Stimulated activated CD8-positive, alpha-beta memory T cell treated with anti-CD3 and anti-CD28 coated beads, Interleukin-12 subunit alpha, Interleukin-12 subunit beta, amount 100 ng/mL, for 4 hours (primary cell): ENCODE measurements at places on chromosomes 13 and 19.

DNA sequence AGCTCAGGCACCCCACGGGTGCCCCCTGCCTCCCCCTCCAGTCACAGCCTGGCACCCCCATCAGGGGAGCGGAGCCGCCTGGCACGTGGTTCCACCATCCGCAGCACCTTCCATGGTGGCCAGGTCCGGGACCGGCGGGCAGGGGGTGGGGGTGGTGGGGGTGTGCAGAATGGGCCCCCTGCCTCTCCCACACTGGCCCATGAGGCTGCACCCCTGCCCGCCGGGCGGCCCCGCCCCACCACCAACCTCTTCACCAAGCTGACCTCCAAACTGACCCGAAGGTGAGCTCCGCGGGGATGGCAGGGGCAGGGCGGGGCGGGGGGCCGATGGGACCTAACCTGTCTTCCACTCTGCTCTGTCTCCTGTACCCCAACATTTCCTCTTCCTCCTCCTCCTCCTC lies 25.0 kb downstream of the CKM start:
- no peak for DNase-seq

DNA sequence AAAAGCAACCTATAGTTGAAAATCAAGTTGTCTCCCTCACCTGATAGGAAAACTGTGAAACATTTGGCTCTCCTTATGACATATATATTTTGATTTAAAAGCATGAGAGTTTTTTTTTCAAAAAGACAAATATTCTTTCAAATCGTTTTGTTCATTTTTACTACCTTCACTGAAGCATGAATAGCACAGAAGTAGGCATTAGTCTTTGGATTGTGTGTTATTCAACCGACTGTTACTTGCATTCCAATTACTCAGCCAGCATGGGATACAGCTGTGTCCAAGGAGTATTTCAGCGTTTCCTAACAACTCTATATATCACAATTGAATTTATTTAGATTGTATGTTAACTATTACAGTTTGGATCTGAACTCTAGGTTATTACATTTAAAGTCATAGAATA lies 135.2 kb downstream of the PCDH9 start:
- DNase-seq = no peak

- DNase-seq = no peak
Measured at GRCh38 chr13:46490129-46490528, 62.8 kb upstream of the LRCH1 start.

DNA sequence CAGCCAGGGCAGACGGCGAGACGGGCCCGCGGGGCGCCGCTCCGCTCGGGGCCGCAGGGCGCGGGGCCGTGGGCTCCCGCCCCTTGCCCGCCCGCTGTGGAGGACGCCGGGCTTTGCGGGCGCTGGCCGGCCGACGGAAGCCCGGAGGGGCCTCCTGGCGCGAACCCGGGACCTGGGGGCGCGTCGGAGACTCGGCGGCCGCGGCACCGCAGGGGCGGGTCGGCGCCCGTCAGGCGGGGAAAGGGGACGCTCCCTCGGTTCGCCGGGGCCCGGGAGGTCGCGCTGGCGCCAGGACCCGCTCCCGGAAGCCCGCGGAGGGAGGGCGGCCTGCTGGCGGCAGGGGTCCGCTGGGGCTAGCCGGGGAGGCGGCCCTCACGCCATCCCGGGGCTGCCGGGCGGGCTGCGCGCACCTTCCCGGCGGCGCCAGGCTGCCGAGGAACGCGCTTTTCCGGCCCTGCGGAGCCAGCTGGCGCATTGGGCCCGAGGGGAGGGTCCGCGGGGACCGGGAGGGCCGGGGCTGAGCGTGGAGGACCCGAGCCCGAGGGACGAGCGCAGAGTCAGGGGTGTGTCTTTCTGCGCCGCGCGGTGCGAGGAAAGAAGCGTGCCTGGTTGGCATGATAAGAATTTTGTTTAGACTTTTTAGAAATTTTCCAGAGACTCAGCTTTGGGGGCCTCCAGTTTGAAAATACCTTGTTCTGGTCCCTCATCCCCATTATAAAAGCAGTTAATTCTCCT lies 511 bp downstream of the GARRE1 start:
- DNase-seq = peak; percentile 4

GRCh38 chr13:109744512-109745051 lies 41.8 kb downstream of the IRS2 start:
- no peak for DNase-seq

- no peak for DNase-seq
Measured at GRCh38 chr19:18226956-18227780, 930 bp upstream of the PDE4C start.

GRCh38 chr19:3698974-3699740 lies 1.1 kb downstream of the PIP5K1C start:
- DNase-seq = no peak
